ENCODE measurements at places on chromosomes 2 and 18. TPM values are rescaled to one million over a fixed set of nuclear protein-coding genes. Genes with fewer than 3 reads are reported as not detected.

GRCh38 chr18:46013484-46014189 is 46.5 kb upstream of the EPG5 start:
- H3K27me3 ChIP-seq = no peaks in the 10 kb centered on the region
- peaks cover 22% of the 10 kb centered on the region for H3K36me3 ChIP-seq

The LIMS3 gene
- total RNA-seq = 1.1 TPM

GRCh38 chr2:23924589-23925359 is 2.1 kb downstream of the ATAD2B start:
- peak overlapping the region; percentile 98 for H3K4me3 ChIP-seq
- H3K4me1 ChIP-seq = peaks cover 42% of the 10 kb centered on the region
- H3K27me3 ChIP-seq = no peaks in the 10 kb centered on the region
- H3K36me3 ChIP-seq = no peaks in the 10 kb centered on the region

GRCh38 chr18:73283788-73284187 is 416.0 kb upstream of the NETO1 start:
- no peaks in the 10 kb centered on the region for H3K4me1 ChIP-seq
- H3K36me3 ChIP-seq = no peaks in the 10 kb centered on the region
- H3K27me3 ChIP-seq = no peaks in the 10 kb centered on the region

- no peak overlapping the region for H3K4me3 ChIP-seq
- H3K36me3 ChIP-seq = no peaks in the 10 kb centered on the region
- no peak overlapping the region for H3K27ac ChIP-seq
- no peaks in the 10 kb centered on the region for H3K4me1 ChIP-seq
- peak; percentile 11 for DNase-seq
- peaks cover 5% of the 10 kb centered on the region for H3K27me3 ChIP-seq
Observed at GRCh38 chr2:232361646-232362045, 16.9 kb upstream of the ALPP start.

GRCh38 chr2:102540882-102541281 is 67.9 kb downstream of the SLC9A4 start:
- H3K36me3 ChIP-seq = no peaks in the 10 kb centered on the region
- peaks cover 3% of the 10 kb centered on the region for H3K27me3 ChIP-seq
- no peaks in the 10 kb centered on the region for H3K4me1 ChIP-seq
- H3K4me3 ChIP-seq = no peak overlapping the region
- no peak for DNase-seq

The FAM110C gene
- total RNA-seq = 14.0 TPM
